ENCODE measurements at places on chromosomes 3 and 15.

- DNase-seq: no peak
Observed at GRCh38 chr3:165636684-165637015, 200.6 kb downstream of the BCHE start.

DNA sequence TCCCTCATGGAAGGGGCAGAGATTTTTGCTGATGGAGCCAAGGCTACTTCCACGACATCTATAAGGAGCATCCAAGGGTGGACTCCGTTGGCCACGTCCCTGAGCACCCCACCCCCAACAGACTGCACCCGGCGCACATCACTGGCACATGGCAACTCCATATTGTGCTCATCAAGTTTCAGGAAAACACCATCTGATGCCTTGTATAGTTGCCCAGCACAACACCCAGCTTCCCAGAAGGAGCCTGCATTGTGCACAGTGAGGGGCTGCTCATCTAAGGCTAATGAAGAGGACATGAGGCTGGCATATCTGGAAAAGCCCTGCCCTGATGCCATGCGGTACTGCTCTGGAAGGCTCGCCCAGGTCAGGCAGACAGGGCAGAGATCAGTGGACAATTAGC, 15.0 kb upstream of the CACNA2D2 start:
- no peak for DNase-seq

DNA sequence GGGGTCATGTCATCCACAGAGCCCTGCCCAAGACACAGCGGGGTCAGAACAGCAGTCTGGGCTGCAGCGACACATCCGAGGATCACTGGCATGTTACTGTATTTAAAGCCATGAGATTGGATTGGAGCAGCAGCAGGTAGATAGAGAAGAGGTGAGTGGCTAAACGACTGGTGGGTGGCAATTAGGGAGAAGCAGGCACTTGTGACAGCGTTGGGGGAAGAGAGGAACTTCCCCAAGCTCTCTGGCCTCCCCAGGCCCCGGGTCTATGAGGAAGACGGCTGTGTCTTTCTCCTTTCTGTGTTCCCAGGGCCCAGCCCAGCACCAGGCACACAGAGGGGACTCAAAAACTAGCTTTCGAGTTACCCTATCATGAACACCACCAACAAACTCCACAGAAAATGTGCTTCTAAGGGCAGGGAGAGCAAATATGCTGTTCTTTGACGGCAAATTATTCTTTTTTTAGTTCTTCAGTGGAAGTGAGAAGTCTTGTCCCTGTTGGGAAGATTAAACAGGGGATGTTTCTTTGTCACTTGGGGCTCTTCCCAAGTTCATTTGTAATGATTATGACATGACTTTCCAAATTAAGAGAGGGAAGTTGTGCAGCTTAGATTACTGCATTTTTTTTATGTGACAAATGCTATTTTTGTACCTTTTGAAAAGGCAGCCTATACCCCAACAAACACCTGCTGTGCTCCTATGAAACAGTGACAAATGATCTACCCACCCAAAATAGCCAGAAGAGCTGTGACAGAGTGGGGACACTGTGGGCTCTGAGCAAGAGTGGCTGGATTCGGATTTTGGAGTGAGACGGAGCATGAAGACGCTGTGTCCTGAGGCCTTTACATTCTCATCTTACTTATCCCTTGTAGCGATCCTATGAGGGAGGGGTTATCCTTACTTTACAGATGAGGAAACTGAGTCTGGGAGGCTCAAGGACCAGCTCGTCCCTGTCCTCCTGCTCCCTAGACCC, 7.2 kb upstream of the SYNM start:
- no peak for DNase-seq

DNA sequence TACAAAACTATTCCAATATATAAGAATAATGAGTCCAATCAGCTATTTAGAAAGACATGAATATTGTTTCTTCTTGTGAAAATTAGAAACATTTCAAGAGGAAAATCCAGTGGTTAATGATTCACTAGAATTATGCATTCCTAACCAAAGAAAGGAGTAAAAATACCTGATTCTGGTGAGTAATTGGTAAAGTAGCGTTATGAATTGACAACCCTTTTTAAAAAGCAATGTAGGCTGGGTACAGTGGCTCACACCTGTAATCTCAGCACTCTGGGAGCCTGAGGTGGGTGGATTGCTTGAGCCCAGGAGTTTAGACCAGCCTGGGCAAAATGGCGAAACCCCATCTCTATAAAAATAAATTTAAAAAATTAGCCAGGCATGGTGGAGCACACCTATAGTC, 43.3 kb downstream of the TOPAZ1 start:
- DNase-seq: no peak

DNA sequence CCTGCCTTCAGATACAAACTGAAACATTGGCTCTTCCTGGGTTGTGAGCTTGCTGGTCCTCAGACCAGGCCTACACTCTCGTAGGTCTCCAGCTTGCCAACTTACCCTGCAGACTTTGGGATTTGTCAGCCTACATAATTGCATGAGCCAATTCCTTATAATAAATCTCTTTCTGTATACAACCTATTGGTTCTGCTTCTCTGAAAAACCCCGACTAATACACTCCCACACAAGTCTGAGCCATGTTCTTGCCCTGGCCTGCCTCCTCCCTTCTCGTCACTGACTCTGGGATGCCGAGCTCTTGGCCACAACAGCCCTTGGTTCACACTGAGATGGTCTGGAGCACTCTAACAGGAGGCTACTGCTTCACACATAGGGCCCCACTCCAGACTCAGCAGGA, 9.5 kb downstream of the CYP19A1 start:
- DNase-seq: no peak

- no peak for DNase-seq
Observed at GRCh38 chr3:132635052-132635451, 24.6 kb downstream of the ACAD11 start.

GRCh38 chr3:45503904-45504651, 90.5 kb upstream of the LIMD1 start:
- DNase-seq: no peak

GRCh38 chr3:21826416-21826815, 75.4 kb upstream of the ZNF385D start:
- no peak for DNase-seq

DNA sequence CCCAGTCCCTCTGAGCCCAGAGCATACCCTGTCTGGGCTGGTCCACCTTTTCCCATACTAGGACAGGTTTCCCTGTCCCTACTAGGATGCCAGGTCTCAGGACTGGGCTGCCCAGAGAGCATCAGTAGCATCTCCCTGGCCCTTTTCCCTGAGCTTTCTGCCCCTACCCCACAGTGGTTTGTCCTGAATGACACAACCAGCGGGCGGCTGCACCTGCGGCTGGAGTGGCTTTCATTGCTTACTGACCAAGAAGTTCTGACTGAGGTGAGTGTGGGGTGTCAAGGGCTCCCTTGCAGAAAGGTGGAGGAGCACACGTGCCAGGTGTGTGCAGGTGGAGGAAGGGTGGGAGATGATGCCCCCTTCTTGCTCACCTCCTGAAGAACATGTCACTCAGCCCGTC, 33.5 kb downstream of the ESYT3 start:
- DNase-seq: no peak

- no peak for DNase-seq
Observed at GRCh38 chr15:71809346-71809745, 1.0 kb upstream of the NR2E3 start.

DNA sequence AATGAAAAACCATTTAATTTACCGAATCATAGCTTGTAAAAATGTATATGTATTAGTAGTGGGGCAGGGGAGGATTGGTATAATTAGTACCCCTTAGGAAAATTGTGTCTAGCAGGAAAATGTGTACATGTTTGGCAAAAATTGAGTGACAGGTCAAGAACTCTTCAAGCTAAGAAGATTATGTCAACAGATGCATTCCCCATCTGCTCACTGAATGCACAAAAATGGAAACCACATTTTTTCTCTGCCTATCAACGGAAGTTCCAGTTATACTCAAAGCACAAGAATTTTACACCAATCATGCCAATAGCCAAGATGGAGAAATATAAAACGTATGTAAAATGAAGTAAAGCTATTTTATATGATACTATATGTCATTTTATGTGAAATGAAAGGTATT, 377.8 kb downstream of the KCNH8 start:
- no peak for DNase-seq

DNA sequence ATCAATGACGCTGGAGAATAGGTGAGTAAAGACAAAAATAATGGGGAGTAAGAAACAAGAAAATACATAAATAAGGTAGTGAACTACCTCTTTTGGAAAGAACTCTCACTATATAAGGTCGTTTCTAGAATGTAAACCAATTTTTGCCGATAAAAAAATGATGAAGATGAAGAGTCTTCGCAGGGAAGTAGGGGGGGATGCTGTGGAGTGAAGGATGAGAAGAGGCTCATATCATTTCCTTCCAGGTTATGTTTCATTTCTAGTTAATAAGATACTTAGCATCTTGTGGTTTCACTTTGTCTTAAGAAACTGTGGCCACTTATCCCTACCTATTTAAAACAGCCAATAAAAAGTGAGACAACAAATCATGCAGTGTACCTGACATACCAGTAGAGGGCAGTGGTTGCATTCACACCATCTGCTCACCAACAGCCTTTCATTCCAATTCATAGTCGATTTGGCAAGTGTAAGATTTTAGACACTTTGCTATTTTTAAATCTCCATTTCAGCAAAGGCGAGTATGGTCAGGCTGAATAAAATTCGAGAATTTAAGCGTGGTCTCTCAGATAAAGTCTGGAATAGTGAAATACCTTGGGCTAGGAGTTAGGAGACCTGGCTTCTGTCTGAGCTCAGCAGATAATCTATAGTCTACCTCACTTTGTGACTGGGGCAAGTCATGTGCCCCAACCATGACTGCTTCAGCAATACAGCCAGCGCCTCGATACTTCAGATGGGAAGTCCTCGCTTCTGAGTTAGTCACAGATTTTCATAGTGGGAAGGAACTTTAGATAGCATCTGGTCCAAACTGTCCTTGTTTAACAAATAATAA, 28.9 kb upstream of the ICE2 start:
- DNase-seq: peak; percentile 73

DNA sequence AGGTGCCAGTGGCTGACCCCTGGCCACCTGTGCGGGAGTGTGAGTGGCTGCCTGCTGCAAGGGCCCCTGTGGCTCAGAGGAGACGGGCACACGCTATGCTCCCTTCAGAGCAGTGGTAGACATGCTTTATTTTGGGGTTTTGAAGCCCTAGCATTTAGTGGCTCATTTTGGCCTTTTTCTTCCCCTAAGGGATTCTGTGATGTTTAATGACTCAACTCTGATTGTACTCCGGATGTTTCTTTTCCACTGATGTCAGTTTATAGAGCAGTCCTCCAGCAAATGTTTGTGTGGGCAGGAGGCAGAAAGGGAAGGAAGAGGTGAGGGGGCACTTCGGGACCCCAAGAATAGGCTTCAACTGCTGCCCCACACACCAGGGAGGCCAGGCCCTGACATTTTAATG, 288.9 kb upstream of the C2CD4B start:
- DNase-seq: no peak

DNA sequence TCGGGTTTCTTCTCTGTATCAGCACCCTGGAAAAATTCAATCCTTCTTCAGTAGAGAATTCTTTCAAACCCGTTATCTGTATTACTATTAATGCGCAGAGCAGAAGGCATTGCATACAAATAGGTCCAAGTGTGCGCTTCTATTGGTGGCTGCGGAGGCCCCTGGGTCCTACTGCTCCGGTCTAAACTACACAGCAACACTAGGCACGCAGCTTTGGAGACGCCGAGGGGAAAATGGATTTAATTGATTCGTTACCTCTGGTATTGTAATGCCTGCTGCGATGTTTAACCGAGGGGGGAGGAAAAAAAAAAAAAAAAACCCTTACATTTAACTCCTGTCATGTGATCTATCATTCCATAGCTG, at the start of gene ROBO1:
ROBO1 (minus strand) TSS at position 94 of the 363 bp plus-strand sequence.
- no peak for DNase-seq

DNA sequence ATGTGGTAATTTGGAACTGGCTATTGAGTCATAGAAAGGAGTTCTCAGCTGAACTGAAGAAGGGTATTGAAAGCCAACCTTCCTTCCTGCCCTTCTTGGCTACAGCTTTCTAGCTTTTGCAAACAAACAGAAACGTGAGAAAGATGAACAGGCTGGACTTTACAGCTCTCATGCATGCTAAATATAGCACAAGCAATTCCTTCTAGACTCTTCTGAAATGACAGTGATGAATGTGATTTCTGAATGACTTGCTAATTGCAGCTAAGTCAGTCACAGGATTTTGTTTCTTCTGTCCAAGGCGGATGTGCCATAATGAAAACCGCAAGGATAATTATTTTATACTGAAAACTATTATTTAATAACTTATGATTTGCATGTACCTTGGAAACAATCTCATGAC, 36.3 kb downstream of the BCHE start:
- no peak for DNase-seq

DNA sequence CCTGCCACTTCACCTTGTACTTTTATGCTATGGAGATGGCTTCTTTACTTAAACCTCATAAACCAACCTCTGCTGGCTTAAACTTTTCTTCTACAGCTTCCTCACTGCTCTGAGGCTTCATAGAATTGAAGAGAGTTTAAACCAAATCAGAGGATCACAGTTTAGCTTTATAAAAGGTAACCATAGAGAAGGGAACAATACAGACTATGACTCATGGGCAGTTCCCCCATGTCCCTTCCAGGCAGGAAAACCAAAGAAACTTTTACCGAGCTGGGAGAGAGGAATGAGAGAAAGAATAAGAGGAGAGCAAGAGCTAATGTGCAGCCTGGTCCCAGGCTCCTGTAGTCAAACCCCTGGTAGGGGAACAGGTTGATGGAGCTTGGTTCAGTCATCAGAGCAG, 53.9 kb upstream of the NEDD4 start:
- DNase-seq: no peak

GRCh38 chr3:95626107-95626506, 1188.3 kb upstream of the EPHA6 start:
- DNase-seq: no peak

GRCh38 chr3:71652781-71653413, 69.4 kb upstream of the FOXP1 start:
- no peak for DNase-seq

DNA sequence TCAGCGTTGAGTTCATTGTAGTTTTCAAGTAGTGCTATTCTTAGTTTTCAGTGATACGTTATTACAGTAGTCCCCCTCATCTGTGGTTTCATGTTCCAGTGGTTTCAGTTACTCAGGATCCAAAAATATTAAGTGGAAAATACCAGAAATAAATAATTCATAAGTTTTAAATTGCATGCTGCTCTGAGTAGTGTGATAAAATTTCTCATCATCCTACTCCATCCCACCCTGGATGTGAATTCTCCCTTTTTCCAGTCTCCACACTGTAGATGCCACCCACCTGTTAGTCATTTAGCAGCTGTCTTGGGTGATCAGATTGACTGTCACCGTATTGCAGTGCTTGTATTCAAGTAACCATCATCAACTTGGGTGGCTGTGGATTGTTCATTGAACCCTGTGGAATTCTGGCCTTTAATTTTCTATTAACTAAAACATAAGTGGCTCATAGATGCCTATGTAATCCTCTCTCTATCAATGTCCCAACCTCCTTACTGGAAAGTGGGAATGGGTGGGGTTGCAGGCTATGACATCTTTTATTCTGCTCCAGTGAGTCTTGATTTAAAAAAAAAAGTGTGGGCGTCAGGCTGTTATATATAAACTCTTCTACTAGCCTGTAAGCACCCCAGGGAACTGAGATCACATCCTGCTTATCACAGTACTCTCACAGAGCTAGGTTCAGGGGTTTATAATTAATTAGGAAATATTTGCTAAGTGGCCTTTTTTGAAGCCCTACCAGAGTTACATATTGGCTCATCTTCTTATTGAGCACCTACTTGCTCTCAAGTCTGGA, 97.5 kb downstream of the CFAP20DC start:
- no peak for DNase-seq

All from naive thymus-derived CD8-positive, alpha-beta T cell (primary cell).